NCI-H1417 treated with DMSO at 0.1 percent for 48 hours (cell line): ENCODE measurements at places on chromosomes 16 and 17.

DNA sequence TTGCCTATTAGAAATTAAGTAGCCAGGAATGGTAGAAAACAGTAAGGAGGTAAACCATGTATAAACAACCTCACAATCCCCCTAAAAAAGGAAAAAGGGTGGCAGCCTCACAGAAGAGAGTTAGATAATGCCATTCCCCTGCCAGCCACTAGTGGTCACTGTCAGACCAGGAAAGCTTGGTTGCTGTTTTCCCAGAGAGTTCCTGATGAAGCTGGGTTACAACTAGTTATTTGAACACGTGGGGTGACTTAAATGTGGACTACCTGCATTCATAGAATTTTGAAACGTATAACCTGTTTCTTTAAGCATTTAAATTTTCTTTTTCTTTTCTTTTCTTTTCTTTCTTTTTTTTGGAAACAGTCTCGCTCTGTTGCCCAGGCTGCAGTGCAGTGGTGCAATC is 5.8 kb downstream of the GPRC5C start:
- DNase-seq: no peak

GRCh38 chr17:44473367-44473766 is 29.8 kb downstream of the GPATCH8 start:
- DNase-seq: no peak

DNA sequence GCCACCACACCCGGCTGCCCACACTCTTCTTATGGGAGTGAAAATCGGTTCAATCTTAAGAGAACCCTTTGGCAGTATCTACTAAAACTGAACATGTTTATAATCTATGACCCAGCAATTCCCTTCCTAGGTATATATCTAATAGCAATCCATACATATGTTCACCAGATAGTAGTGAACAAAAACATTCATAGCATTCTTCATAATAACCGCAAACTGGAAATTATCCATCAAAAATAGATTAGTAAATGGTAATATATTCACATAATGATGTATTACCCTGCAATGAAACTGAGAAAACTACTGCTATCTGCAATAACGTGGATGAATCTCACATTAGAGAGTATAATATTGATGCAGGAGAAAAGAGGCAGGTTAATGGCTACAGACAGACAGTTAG is 23.1 kb downstream of the COPRS start:
- no peak for DNase-seq

DNA sequence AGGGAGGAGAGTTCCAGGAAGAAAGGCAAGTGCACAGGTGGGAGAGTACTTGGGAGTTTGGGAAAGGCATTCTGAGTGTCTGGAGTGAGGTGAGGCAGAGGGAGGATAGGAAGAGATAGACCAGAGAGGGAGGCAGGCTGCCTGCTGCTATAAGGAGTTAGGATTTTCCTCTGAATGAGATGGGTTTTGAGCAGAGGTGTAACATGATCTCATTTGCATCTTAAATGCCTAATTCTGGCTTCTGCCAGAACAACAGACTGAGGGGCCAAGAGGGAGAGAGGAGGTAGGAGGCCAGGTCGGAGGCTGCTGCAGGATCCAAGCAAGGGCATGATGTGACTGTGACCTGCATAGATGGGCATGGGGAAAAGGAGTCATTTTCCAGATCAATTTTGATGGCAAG is 31.5 kb upstream of the IRX6 start:
- DNase-seq: no peak

GRCh38 chr17:6393351-6393952 is 41.5 kb downstream of the AIPL1 start:
- peak; percentile 21 for DNase-seq

GRCh38 chr17:79997011-79997660 is 38.5 kb downstream of the TBC1D16 start:
- no peak for DNase-seq

GRCh38 chr17:5247621-5248020 is 13.0 kb upstream of the SCIMP start:
- DNase-seq: no peak

DNA sequence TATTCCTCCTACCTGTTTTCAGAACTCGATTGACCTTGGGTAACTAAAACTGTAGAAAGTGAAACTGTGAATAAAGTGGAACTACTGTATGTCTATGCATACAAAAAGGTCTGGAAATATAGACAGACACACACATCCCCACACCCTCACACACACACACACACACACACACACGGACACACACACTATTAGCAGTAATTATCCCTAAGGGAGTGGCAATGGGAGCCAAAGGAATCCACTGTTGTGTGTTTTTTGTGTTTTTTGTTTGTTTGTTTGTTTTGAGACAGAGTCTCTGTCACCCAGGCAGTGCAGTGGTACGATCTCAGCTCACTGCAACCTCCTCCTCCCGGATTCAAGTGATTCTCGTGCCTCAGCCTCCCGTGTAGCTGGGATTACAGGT is 26.6 kb upstream of the SRCIN1 start:
- no peak for DNase-seq

DNA sequence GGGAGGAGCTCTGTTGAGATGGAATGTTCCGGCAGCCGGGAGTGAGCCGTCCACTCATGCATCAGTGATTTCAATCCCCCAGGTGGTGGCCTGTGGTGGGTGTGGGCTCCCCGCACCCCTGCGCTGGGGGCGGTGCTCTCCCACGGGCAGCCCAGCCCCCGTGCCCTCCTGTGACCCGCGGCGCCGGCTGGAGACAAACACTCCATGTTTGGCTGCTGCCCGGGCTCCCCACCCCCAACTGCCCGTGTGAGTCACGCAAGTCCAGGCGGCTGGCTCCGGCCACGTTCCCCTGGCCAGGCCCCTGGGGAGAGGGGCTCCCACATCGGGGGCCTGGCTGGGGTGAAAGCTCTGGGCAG is 29.4 kb downstream of the CACNA1H start:
- DNase-seq: no peak

DNA sequence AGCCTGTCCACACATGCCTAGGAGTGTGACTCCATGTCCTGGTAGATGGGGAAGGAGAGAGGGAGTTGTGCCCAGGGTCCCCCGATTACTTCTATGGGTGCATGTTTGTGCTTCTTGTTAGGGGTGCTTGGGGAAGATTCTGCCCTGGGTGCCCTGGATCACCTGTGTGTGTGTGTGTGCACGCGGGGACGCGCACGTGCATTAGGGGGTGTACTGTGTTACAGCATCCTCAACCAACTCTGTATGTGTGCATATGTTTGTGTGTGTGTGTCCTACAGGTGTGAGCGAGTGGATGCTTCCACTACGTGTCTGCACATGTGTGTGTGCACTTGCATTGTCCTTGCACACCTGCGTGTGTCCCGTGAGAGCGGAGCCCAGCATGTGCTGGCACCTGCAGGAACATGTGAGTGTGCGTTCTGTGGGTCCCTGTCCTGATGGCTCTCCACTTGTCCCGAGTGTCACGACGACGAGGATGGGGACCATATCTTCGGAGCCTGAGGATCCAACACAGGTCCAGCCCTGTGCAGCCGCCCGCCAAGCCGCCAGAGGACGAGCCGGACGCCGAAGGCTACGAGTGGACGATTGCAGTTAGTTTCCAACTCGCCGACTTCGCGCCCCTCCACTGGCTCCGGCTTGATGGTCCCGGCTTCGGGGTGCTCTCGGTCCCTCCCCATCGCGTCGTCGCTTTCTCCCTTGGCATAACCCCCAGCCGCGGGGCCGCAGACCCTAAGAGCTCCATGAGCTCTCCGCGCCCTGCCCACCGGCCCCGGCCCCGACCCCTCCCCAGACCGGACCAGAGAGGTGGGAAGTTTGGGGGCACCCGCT is 6.0 kb upstream of the TBC1D3B start:
- no peak for DNase-seq

DNA sequence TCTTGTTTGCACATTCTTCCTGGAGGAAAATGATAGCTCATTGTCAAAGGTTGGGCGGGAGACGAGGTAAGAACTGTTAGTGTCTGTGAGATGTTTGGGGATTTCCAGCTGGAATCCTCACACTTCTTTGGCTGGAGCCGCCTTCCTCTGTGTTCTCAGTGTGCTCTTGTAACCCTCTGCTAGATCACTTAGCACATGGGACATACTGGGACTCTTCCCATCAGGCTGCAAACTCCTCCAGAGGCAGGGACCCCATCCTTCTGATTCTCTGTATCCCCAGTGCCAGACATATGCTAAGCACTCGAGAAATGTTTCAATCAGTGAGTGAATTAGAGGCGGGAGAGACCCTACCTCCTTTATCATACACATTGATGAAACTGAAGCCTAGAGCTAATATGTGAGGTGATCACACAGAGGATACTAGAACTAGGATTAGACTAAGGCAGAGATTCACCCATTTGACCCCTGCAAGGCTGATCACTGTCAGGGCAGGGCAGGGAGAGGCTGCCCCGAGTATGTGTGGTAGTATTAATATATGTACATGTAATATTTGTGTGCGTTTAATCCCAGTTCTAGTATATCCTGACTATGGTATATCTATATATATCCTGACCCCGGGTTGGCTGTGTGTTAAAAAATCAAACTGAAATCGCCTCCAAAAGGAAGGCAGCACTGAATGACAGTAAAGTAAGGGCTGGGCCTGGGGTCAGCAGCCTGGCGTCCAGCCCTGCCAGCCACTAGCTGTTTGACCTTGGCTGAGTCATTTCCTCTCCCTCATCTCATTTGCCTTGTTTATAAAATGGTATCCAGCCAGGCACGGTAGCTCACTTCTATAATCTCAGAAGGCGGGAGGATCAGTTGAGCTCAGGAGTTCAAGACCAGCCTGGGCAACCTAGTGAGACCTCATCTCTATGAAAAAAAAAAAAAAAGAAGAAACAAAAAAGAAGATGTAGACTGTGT is 75.5 kb upstream of the TBX2 start:
- no peak for DNase-seq

- no peak for DNase-seq
These were observed 1194.3 kb upstream of the CDH8 start for GRCh38 chr16:63230421-63231040.

- no peak for DNase-seq
These were observed 725 bp downstream of the ABCA3 start for GRCh38 chr16:2339521-2340484.

DNA sequence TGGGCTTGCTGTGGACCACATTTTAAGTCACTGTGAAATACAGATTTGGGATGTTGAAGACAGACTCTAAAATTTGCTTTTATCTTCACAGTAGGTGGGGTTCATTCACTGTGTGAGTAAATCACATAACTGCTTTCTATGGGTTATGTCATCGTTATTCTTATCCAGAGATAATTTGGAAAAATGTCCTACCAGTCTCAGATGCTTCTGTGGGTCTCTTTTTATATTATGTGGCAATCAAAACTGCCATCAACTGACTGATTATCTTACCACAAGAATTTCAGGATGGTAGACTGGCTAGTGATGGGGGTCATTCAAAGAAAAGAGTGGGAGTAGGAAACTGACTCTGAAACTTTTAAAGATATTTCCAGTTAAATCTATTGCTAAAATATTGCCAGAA is 3.1 kb downstream of the HSBP1 start:
- no peak for DNase-seq

DNA sequence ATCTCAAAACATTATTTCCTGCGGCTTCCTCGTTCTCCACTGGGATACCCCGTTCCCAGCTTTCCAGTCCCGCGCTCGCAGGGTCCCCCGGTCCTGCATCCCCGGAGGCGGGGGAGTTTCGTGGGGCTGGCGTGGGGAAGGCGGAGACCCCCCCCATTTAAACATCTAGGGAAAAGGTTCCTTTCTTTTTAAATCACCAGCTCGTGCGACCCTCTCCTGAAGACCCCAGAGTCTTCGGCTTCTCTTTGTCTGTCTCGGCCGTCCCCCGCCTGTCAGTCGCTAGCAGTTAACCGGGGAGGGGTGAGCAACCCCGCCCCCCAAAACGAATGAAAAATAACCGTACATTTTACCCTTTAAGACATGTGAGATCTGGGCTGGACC is 473 bp upstream of the IGF2BP1 start:
- no peak for DNase-seq

- no peak for DNase-seq
These were observed 672.8 kb downstream of the MAF start for GRCh38 chr16:78927766-78928165.

GRCh38 chr16:58318391-58318790 is 23.6 kb upstream of the PRSS54 start:
- no peak for DNase-seq

- no peak for DNase-seq
These were observed 559 bp downstream of the CLUH start for GRCh38 chr17:2710803-2711607.

- no peak for DNase-seq
These were observed 84.0 kb upstream of the TNRC6C start for GRCh38 chr17:77874303-77875050.

DNA sequence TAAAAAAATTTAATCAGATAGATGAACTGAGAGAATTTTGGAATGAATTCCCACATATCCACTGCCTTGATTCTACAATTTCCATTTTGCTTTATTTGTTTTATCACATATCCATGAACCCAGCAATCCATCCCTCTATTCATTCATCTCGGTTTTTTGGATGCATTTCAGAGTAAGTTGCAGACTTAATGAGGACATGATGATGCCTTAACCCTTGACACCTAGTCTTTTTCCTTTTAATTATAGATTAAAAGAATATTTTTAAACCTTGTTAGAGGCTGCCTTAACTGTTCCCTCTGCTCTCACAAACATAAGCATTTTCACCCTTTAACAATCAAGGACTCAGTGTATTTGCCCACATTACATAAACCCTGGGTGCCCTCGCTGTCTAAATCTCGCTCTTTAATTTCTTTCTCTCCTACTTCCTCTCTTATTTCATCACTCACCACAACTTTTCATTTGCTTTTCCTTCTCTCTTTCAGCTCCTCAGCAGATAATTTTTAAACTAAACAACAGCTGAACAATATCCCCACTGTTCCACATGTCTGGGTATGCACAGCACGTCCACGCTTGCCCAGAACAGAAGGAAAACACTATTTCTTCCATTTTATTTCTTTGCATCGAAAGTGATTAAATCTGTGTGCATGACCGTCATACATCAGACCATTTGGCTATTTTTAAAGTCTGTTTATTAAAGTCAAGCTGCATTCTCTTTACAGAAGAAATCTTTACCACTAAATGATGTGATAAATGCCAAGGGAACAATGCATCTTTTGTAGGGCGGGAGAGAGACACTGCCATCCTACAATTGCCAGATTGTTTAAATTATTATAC is 39.9 kb downstream of the IQCK start:
- DNase-seq: no peak

DNA sequence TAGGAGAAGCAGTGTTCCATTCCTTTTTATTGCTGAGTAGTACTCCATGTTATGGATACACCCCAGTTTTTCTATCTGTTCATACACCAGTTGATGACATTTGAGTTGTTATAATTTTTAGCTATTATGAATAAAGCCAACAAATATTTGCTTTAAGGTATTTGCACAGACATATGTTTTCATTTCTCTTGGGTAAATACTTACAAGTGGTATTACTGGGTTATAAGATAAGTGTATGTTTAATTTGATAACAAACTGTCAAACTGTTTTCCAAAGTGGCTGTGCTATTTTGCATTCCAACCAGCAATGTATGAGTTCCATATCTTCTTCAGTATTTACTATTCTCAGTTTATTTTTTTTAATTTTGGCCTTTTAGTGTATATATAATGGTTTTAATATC is 27.7 kb upstream of the GFOD2 start:
- DNase-seq: no peak

GRCh38 chr17:48523010-48523409 is 7.8 kb downstream of the HOXB1 start:
- DNase-seq: no peak
